NCI-H1436 (cell line): ENCODE measurements at places on chromosomes 11 and 22.

GRCh38 chr11:5605849-5606248, 9.4 kb downstream of the TRIM6 start:
- DNase-seq: no peak

GRCh38 chr22:50705219-50705691, 32.6 kb downstream of the SHANK3 start:
- DNase-seq: peak; percentile 97

DNA sequence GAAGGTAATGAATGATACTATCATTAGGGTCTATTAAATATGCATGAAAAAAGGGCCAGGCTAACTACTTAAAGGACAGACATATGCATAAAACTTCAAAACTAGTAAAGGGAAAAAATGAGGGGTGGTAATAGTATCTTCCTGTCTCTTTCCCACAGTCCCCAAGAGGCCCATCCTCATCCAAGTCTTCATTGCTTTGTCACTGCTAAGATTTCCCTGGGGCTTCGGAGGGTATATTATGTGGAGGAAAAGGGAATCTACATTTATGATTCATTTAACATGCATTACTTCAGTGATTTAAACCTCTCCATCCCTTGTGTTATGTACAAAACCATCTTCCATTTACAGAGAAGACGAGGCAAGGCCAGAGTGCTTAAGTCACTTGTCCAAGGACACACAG, 66.1 kb downstream of the CWC15 start:
- no peak for DNase-seq

DNA sequence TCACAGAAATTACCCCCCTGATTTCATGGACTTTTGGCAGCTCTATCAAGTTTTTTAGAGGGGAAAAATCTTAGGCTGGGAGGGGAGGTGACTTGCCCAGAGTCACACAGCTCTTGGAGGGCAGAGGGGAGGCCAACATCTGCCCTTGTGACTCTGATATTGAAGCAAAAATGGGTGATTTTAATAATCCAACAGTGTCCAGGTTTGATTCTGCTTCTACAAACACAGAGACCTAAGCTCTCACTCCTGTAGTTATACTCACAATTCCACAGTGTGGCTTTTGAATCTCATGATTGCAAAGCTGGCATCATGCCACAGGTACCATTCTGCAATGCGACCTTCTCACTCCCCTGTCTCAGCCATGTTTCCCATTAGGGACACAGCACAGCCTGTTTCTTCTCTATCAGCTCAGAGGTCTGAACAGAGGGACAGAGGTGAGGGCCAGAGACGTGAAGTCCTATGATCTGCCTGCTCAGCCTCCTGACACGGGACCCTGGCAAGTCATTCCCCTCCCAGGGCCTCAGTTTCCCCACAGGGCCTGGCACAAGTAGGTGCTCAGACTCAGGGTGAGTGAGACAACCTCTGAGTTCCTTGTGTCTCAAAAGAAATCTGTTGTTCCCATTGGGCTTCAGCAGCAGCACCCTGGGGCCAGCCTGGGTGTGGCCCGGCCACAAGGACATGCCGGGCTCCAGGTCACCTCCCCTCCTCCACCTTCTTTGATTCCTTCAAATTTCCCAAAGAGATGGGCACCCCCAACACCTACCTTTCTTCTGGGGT, 766 bp downstream of the APOL2 start:
- DNase-seq: peak; percentile 17

DNA sequence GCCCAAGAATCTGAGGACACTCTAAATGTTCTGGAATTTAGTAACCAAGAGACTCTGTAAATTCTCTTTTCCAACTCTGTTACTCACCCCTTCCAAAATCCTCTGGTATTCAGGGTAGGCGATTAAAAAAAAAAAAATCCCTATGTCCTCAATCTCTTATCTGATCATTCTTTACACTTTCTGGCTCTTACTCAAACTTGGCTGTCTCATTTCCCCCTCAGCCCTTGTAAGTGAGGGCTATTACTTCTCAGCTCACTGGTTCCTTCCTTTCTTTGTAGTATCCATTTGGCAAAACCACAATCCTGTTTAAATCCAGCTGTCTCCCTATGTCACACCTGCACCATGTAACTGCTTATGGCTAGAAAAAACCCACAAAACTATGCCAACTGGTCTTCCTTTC, 12.7 kb upstream of the MSANTD2 start:
- no peak for DNase-seq

DNA sequence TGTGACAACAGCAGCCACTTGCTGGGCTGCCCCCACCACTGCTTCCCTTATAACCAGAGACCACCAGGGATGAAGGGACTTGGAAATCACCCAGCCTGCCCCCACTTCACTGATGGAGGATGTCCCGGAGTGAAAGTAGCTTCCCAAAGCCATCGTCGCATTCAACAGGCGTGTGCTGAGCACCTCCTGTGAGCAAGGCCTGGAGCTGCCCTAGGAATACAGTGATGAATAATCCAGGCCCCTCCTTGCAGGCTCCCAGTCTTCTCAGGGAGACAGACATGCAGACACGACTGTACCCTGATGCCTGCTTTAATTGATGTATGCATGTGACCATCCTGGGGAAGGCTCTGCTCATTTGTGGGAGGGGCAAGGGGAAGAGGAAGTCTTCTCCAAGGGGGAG, 22.6 kb downstream of the PTPN5 start:
- DNase-seq: no peak

DNA sequence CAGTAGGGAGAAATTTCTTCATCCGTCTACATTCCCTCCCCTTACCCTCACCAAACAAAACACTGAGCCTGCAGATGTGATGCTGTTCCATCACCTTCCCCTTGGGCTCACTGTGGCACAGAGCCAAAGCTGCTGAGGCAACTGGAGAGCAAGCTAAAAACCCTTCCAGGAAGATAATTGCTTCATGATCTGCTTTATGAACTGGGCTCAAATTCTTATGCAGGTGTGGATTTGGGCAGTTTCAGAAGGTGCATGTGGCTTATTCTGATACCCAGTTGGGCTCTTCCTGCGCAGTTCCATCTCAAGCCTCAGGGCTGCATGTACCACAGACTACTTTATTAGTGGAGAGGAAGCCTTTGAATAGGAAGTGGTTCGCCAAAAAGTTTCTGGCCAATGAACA, 58.3 kb downstream of the AAMDC start:
- peak; percentile 28 for DNase-seq

- no peak for DNase-seq
These were observed 65.1 kb downstream of the SCUBE1 start for GRCh38 chr22:43277987-43278601.

DNA sequence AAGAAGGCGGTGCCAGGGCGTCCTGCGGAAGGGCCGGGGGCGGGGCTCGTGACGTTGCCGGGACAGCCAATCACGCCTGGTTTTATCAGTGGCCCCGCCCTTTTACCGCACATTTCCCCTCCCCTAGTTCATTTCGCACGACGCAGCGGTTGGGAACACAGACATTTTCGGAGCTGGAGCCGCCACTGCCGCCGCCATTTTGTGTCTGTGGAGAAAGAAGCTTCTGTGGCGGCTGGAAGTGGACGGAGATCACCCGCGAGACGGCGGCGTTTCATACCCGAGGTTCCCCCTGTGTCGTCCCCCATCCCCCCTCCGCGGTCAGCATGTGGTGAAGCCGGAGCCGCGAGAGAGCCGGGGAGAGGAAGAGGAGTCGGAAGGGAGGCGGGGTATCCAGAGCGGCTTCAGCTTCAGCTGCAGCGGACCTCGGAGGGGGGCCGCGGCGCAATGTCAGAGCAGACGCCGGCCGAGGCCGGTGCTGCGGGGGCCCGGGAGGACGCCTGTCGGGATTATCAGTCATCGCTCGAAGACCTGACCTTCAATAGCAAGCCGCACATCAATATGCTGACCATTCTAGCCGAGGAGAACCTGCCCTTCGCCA, at the start of gene PCF11:
Gene PCF11, plus strand, starts transcription at position 136 of the 598 bp plus-strand sequence. Its CDS starts 309 bp downstream, at position 445.
- DNase-seq: no peak

DNA sequence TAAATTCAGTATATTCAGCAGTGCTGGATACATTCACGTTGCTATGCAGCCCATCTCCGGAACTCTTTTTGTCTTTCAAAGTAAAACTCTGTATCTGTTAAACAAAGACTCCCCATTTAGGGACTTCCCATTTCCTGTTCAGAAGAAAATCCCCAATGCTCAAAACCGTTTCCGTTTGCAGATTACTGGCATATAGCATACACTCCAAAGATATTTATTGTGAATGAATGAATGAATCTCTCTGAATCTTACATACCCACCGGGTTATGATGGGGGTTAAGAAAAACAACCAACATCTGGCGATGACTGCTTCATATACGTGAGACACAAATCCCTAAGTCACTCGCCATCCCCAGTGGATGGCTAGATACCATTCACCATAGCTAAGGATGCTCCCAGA, 1.6 kb downstream of the THY1 start:
- DNase-seq: no peak

DNA sequence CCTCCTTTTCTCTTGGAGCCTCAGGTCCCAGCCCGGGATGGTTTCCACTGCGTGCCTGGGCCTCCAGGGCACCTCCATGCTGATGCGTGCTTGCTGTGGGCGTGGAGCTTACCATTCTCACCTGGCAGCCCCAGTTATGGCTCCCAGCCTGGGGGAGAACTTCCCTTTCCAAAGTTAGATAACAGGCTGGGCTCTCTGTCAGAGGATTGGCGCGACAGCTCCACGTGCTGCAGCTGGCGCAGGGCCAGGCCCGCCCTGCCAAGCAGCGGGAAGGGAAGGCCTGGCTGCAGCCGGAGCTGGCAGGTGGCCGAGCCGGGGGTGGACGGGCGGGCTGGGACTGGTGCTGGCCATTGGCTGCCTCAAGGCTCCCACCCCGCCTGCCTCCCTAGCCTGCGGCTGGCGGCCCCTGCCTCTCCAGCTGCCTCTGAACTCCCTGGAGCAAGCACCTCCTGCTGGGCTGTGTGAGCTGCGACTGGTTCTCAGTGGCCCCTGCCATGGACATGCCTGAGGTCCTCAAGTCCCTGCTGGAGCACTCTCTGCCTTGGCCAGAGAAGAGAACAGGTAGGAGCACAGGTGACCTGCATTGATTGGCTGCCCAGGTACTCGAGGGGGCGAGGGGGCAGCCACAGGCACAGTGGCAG, 14.6 kb upstream of the TEF start:
- peak; percentile 73 for DNase-seq

DNA sequence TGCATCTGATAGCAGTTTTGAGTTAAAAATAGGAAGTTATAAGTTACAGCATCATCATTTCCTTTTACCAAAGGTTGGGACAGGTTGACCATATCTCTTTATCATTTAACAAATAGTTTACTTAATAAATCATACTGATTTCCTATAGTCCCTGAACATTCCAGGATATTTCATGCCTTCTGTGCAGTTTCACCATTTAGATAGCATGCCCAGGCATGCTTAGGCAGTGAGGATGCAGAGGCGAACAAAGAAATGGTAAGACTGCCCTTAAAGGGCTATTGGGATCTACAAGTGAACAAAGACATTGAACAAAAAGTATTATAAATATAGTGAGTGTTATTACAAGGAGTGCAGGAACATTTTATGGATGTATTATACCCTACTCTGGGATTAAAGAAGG, 96.4 kb downstream of the PRMT3 start:
- DNase-seq: no peak

DNA sequence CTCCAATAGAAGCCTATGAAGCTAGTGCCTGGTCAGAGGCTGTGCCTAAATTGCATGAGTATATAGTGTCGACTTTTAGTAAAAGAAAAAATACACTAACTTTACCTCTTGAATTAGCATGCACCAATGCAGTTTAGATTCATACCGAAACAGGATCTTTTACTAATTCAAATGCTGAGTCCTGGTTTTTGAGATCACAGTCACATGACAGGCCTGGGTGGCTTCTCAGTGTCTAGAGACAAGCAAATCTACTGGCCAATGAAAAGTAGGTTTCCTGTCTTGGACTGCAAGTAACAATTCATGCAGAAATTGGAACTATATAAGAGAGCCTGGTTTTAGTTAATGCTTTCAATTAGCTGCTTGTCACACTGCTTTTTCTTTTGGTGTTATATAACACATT, 7.2 kb downstream of the ARHGEF12 start:
- DNase-seq: no peak

- DNase-seq: no peak
These were observed 17.5 kb downstream of the MUC2 start for GRCh38 chr11:1092145-1092670.

DNA sequence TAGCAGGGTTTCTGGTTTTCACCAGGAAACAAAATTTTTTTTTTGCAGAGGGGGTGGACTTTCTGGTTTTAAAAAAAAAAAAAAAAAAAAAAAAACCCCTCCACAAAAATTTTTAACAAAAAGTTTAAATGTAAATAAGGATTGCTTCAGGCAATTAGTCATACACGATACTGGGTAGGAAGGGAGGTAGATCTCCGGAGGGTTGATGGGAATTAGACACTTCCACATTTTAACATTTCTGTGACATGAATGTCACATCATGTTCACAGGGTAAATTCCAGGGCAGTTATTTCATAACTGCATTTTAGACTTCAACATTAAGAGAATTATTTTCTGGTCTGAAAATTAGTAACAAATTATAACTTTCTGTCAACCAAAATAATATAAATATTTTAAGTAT, 15.9 kb downstream of the NUP98 start:
- no peak for DNase-seq

DNA sequence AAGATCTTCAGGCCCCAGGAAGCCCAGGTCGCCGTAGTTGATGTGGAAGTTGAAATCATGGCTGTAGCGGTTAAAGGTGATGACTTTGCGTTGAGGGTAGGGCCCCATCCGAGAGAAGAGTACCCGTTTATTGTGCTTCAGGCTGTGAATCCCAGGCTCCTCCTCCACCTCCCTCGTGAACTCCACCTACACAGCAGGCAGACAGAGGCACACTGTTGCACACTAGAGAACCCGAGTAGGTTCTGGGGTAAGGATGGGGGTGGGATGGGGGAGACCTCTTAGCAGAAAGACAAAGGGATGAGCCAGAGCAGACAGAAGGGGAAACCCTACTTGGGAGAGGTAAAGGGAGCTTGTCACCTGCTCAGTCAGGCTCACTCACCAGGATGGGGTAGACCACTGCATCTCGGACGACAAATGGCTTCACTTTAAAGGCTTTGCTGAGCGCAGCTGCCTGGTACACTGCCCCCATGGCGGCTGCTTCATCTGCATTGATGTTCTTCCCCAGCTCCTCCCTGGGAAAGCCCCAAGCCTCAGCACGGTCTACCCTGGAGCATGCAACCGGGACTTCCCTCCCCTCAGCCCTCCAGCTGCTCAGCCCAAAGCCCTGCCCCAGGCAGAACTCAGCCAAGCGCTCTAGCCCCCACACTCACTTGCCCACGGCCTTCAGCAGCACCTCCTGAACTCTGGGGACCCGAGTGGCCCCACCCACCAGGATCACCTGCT, 5.4 kb downstream of the HYOU1 start:
- DNase-seq: no peak

DNA sequence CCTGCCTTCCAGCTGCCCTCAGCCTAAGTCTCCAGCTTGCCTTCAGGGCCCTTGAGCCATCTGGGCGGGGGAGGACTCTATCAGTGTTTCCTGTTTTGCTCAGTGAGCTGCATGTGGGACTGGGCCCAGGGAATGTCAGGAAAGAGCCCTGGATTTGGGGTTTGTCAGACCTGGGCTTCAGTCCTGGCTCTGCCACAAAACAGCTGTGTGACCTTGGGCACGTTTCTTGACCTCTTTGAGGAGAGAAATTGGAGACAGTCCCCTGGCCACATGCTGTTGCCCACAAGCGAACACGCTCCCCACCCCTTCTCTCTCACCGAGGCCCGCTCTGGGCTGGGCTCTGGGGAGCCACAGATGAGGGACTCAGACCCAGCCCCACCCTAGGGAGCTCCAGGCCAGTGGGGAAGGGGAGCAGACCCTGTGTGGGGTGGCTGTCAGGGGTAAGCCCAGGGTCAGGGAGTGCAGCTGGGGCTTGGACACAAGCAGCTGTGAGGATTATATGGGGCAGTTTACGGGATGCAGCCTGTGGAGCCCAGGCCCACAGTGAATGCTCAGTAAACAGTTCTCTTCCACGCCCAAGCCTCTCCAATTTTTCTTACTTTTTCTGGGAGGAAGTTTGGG, 12.3 kb downstream of the MYO7A start:
- no peak for DNase-seq
